ENCODE measurements at places on chromosomes 12 and 14. TPM values are rescaled to one million over a fixed set of nuclear protein-coding genes. Genes with fewer than 3 reads are reported as not detected.

TMTC2 gene
- 1.1 TPM for total RNA-seq

RBMS2 gene
- total RNA-seq: 10.4 TPM

SYNDIG1L gene
- not detected for total RNA-seq

DEGS2 gene
- total RNA-seq: 1.2 TPM

INHBE gene
- 0.13 TPM for total RNA-seq

MYO1H gene
- total RNA-seq: not detected

HAL gene
- 0.06 TPM for total RNA-seq

TSPAN19 gene
- not detected for total RNA-seq

C12orf60 gene
- total RNA-seq: 1.8 TPM

CLECL1 gene
- not detected for total RNA-seq

PSMC1 gene
- total RNA-seq: 242 TPM

Data from A549 treated with CpdA at 1 μM for 4 hours (cell line).